ENCODE measurements at places on chromosomes 6 and 20. TPM values are rescaled to one million over a fixed set of nuclear protein-coding genes. Genes with fewer than 3 reads are reported as not detected.

Gene PRPF6
- total RNA-seq, result 45.3 TPM

DNA sequence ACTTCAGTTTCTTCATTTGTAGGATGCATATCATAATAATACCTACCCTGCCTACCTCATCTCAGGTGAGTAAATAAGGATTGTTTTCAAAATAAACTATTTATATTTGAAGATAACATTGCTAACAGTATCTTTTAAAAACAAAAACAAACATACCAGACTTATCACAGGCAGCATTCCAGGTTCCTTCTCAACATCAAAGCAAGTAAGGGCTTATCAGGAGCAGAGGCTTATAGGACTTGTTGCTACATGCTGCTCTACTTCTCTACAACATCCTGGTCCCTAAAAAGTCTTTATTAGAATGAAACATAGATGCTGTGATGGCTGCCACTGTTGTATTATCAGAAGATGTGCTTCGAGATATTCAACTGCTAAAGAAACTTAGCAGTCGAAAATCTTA, 149.2 kb upstream of the PRDM1 start:
- DNase-seq, result no peak

- DNase-seq, result no peak
Measured at GRCh38 chr6:231779-232178, 60.5 kb upstream of the DUSP22 start.

DNA sequence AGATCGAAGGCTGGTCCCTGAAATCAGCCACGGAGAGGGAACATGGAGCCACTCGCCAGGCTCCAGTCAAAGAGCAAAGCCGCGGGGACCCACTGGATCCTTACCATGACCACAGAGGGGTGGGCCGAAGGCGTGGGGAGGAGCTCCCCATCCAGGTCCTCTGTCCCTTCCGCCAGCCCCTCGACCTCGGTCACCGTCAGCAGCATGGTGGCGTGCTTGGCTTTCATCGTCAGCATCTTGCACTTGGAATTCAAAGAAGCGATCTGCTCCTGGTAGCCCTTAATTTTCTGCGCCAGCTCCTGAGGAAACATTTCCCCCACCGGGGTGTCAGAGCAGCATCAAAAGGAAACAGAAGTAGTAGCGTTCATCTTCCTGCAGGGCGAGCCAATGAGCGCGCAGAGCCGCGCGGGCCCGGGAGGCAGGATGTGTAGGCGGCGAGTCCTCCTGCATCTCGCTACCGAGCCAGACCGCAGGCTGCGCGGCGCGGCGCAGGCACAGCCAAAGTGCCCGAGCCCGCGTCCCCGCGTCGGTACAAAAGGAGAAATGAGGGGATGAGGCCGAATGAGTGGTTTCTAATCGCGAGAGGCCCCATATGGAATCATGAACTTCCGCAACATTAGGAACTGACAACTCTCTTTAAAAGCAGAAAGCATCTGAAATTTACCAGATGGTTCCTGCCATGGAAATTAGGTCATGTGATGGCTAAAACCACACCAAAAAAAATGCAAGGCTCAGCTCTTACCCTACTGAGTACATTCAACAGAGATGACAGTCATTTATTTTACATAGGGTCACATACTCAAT, 335.2 kb downstream of the SYNE1 start:
- peak; percentile 93 for DNase-seq
